ENCODE measurements at places on chromosomes 1 and 21.
A peak's percentile ranks its signal among the peaks of the same experiment; 100 is the strongest.

DNA sequence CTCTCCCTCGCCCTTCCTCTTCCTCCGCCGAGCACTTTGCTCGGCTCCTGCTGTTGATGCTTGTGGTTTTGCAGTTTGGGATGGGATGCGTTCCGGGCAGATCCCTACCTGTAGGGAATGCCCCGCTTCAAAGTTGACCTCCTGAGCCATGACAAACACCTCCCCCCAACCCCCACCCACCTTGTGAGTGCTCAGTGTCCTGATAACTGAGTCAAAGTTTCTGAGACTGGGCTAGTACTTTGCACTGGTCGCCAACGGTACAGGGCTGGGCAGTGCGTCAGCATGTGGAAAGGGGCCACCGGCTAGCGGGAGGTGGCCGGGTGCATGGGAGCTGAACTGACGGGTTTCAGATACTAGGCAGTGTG, 771 bp downstream of the RABGAP1L start:
- DNase-seq = peak; percentile 27

- no peak for DNase-seq
These were observed 48.7 kb downstream of the ELAPOR1 start for GRCh38 chr1:109162626-109163025.

DNA sequence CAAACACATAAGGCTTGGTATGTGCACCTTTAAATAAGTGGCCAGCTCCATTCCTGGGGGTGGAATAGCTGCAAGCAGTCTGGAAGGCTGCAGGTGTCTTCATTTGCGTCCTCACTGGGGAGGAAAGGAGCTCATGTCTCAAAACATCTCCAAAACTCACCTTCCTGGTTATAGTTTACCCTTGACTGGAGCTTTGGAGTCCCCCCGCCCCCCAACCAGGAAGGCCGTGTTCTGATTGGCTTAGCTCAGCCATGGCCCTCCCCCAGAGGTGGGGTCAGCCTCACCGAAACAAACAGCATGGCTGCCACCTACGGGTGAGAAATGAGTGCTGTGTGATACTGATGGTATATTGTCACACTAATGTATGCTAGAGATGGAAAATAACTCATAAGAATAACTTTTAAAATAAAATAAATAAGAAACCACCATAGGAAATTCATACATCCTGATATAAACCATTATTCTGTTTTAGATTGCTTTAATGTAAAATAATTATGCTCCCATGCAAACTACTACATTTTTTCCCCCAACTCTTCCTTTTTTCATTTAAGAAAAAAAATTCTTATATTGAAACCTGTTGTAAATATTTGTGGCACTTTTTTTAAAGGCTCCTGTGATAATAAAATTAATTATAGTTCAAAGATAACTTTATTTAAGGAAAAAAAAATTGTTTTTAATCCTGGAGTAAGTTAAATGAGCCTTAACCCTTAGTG, 90.8 kb downstream of the ZP4 start:
- DNase-seq = peak; percentile 42

DNA sequence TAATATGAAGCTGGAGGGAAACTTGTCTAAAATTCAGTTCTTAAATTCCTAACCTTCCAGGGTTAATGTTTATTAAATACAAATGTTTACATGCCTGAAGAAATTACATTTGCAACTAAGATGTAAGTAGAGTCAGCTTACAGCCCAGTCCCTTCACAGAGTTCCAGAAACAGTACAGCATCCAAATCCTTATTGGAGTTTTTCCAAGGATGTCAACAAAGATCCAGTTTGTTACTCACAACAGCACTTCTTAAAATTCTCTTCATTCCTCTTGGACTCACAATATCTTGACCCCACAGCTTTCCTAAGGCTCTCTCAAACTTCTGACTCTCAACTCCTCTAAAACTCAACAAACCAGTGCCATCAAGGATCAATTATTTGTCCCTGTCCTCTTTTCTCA, 50.1 kb upstream of the RWDD3 start:
- DNase-seq = no peak

DNA sequence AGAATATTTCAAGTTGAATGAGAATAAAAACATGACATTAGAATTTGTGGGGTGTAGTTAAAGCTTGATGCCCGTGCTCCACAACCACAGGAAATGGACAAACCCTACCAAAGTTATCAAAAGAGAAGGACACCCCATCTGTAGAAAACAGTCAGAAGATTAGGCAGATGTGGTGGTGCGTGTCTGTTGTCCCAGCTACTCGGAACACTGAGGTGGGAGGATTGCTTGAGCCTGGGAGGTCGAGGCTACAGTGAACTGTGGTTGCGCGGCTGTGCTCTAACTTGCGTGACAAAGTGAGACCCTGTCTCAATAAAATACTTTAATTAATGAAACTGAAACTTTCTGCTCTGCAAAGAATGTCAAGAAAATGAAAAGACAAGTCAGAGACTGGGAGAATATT, 1.5 kb upstream of the SPATC1L start:
- DNase-seq = no peak

- DNase-seq = no peak
These were observed 40.9 kb downstream of the L1TD1 start for GRCh38 chr1:62235576-62235975.

DNA sequence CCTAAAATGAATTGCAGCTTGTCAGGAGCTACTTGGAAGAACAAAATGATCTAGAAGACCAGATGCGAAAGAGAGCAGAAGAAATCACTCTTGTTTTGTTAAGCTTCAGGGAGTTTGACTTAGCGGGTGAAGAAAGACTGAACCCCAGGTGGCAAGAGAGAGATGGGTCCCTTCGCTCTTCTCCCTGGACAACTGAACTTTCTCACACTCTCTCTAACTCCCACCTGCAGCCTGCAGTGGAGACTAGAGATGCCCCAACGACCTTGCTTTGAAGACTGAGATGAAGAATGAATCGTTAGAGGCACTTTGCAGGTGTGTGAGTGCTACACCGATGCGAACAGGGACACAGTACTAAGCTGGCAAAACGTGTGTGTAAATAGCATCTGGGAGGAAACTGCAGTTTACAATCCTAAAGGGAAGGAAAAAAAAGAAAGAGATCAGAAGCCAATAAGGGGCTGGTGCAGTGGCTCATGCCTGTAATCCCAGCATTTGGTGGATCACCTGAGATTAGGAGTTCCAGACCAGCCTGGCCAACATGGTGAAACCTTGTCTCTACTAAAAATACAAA, 64.5 kb upstream of the LYST start:
- DNase-seq = no peak

DNA sequence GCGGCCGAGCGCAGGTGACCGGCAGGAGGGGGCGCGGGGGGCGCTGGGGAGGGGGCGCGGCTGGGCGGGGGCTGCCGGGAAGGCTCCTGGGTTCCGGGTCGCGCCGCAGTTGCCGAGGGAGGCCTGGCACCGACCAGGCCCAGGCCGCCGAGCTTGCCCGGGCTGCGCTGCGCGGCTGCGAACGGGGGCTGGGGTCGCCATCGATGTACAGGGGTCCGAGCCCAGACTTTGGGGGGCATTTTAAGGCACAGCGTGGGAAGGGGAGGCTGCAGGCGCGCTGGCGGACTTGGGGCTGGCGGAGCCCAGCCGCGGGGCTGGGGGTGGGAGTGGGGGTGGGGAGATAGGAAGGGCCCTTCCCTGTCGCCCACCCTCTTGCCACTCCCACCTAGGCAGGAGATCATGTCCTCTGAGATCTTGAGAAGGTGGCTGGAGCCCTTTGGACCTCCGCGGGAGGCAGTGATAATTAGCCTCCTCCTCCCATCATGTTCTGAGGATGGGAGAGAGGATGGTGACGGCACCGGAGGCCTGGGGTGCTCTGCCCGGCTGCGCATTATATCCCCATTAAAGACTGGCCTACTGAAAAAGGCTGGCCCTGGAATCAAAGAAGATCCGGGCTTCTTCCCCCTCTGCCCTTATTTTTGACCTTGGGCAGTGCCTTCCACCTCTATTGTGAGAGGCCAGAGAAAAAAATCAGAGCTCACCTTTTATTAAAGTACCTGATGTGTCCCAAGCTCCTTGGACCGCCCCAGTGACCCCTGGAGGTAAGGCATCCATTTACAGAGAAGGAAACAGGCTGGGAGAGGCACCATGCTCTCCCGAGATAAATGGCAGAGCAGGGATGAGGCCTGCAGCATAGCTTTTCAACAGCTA, 497 bp downstream of the FBXO44 start:
- DNase-seq = no peak

DNA sequence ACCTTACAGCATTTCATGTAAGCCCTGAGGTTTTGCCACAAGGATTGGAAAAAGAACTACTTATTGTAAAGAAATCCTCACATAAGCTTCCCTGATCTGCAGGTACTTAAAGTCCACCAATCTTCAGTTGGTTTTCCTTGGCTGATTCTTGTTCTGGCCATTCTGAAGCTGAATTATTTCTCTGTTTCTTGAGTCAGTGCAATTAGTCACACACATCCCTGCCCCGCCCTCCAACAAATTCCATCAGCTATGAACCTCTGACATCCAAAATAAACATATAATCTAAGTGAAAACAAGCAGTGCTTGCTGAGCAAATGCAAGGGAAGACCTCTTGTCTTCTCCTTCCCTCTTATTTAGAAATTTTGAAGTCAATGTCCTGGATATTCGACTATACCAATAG, 8.2 kb upstream of the FNDC7 start:
- DNase-seq = peak; percentile 24

GRCh38 chr1:23448846-23449245, 24.3 kb upstream of the TCEA3 start:
- DNase-seq = no peak

DNA sequence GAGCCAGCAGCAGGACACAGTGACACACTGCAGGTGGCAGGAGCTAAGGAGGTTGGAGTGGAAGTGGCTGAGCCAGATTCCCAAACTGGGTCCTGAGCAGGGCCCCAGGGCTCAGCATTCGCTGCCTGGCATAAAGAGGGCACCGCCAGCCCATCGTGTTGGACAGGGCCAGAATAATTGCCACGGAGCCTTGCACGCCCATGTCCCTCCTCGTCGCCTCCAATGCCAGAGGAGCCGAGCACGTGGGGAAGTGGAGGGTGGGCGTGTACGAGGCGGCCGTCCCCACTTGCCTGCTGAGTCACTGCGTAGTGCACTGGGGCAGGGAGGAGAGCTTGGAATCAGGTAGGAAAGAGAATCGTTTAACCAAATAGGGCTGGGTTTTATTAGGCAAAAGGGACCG, 26.1 kb upstream of the LRRC47 start:
- DNase-seq = no peak

DNA sequence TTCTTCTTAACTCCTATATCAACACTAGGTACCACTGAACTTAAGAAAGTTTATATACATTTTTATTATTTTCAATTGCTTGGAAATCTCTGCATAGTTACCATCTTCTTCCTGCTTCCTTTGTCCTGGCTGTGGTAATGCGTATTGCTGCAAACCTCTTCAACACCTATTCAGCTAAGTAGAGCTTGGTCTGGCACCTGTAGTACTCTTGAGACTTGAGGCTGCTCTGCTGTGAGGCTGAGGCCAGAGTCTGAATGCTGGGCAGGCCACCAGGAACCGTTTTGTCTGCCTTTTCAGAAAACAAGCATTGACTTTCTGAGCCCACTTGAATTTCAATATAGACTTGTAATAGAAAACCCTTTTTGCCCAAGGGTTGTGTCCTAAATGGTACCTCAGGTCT, 52.0 kb upstream of the RGS2 start:
- DNase-seq = no peak

DNA sequence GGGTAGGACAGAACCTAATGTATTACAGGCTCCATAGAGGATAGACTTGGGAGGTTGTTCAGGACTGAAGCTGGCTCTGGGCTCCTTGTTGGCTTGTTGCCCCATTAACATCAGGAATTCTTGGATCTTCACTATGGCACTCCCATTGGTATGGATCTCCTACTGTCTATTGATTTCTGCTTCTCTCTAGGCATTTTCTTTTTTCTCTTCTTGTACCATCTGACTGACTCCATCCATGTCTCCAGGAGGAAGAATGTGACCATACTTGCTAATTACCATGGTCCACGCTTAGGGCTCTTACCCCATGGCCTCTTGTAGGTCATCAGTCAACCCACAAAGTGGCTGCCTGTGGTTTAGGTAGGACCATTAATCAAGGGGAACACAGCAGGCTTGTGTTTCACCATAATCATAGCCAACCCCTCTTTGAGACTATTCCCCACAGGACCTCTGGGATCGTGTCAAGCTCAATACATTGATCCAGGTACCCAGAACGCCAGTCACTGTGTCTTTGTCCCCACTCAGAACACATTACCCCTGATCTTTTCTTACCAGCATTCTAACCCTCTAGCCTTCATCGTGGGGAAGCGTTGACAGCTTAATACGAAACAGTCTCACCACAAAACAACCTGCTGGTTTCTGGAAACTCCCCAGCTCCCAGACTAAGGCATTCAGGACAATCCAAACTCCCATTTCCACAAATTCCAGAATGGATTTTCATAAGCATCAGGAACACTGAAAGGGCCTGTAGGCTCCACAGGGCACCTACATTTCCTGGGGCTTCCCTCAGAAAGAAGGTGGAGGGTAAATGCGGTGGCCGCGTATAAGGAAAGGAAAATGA, 97.1 kb downstream of the ETS2 start:
- DNase-seq = no peak

- no peak for DNase-seq
These were observed 47.4 kb upstream of the TSPAN2 start for GRCh38 chr1:115136706-115137105.

DNA sequence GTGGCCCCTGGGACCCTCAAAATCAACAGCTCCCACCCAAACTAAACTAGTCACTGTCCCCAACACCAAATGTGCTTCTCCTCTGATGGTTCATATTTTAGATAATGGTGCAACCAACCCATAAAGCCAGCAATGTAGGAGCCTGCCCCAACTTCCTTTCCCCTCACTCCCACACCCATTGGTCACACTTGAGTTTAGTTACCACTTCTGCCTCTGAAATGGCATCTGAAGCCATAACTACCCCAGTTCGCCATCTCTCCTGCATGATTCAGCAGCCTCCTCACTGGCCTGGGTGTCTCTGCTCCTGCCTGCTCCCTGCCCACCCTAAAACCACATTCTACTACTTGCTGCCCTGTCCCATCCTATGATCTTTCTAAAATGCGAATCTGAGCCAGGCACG, 3.4 kb upstream of the CDCP2 start:
- DNase-seq = no peak

GRCh38 chr1:156933136-156933535, 12.7 kb downstream of the LRRC71 start:
- no peak for DNase-seq

DNA sequence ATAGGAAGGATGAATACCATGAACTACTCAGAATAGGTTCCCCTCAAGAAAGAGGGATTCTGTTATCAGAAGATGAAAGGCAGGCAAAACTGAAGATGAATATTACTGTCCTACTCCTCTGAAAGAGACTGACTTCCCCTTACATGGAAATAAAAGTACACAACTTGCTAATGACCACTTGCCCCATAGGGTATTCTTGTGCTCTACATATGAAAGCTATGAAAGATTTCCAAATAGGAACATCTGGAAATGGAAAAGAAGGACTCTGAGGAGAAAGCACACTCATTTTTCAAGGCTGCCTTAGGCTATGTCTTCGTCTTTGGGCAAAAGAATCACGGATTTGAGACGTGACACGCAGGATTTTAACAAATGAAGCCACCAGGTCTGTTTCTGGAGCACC, 170.1 kb upstream of the DAB1 start:
- no peak for DNase-seq

- DNase-seq = no peak
These were observed 139.3 kb downstream of the PGBD5 start for GRCh38 chr1:230286890-230287269.

Measured in PC-9 (cell line).